Effector CD4-positive, alpha-beta T cell (primary cell): ENCODE measurements at places on chromosomes 12 and 14.

GRCh38 chr12:120421701-120422100 is 16.2 kb upstream of the COX6A1 start:
- no peak for DNase-seq

DNA sequence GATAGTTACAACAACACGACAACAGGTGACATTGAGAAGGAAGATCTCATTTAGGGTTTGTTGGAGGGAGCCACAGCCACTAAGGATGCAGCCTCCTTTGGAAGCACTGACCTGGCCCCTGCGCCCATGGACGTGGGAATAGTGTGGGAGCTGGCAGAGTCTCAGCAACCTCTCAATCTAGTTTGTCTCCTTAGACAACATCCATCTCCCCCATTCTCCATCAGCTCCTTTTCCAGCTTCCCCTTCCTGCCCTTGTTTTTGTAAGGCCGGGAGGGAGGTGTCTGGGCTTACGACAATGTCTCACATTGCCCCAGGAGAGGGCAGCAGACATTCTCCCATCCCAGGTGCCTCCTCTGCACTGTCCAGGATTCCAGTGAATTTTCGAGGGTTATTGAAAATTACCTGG is 170.2 kb upstream of the PZP start:
- DNase-seq, result no peak

GRCh38 chr12:57296291-57296690 is 45.3 kb upstream of the STAC3 start:
- DNase-seq, result no peak

GRCh38 chr12:105292705-105293104 is 37.8 kb upstream of the C12orf75 start:
- no peak for DNase-seq

GRCh38 chr14:30610787-30611343 is 11.3 kb upstream of the SCFD1 start:
- no peak for DNase-seq

- no peak for DNase-seq
These were observed 824 bp downstream of the DDX55 start for GRCh38 chr12:123602651-123603195.

DNA sequence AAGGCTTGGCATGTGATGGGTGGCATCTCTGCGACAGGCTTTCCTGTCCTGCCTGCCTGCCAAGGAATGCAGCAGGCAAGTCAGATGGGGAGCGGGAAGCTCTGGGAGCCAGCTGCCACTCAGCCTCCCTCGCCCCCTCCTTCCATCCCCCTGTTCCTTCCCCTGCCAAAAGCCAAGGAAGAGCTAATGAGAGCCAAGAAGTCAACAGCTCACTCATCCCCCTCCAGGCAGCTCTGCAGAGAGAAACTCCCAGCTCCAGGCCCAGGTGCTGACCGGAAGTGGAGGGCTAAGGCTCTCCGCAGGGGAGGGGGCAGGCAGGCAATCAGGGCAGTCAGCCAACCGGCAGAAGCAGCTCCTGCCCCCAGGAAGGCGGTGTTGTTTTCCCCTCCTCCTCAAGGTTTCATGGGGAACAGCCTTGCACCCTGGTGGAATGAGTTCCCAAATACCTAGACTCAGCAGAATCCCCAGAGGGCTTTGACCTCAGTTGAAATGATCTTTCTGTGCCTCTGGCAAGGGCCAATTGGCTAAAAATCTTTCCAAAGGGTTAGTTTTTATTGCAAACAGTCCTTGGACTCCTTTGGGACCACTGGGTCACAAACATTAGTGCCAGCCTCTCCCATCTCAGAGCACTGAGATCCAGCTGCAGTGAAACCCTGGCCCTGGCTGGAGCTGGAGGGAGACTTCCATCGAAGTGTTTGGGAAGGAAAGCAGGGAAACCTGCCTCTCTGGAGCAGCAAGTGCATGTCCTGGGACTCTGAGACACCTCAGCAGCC is 349.1 kb downstream of the DPF3 start:
- no peak for DNase-seq

DNA sequence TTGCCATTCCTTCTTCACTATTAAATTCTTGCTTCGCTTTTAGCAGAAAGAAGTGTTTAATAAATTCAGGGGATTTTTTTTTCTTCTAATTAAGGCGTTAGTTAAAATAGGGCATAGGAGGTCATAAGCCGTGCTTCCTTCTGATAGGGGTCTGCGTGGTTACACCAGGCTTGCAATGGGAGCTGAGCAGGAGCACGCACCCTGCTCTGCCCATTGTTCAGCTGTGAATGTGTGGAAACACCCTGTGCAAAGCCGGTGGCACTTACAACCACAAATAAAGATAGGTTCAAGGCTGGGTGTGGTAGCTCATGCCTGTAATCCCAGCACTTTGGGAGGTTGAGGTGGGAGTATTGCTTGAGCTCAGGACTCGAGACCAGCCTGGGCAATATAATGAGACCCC is 162.1 kb downstream of the PRKCH start:
- no peak for DNase-seq
